ENCODE measurements at places on chromosomes 5 and 9.

DNA sequence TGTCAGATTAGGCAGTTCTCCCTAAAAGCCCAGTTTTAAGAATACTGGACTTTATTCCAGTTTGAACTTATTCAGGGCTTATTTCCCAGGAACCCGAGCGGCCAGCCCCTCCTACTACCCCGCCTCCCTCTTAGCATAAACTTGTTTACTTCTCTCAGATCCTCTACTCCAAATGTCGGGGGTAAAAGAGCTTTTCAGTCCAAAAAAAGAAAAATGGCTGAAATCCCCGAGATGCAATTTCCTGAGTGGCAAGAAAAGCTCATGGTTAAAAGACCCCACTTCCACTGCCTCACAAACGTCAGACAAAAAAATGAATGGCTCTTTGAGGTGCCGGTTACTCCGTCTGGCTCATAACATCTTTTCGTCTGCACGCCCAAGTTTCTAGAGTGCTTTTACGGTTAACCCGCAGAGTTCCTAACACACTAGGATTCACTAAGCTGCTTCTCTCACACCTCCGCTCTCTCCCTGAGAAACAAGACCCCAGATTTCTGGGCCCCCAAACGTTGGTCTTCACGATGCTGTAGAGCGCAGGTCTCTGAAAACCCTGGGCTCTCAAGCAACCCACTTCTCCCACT lies 402 bp downstream of the BRD8 start:
- DNase-seq, result peak; percentile 29

- DNase-seq, result no peak
Measured at GRCh38 chr5:171858303-171858702, 72.7 kb downstream of the SMIM23 start.

DNA sequence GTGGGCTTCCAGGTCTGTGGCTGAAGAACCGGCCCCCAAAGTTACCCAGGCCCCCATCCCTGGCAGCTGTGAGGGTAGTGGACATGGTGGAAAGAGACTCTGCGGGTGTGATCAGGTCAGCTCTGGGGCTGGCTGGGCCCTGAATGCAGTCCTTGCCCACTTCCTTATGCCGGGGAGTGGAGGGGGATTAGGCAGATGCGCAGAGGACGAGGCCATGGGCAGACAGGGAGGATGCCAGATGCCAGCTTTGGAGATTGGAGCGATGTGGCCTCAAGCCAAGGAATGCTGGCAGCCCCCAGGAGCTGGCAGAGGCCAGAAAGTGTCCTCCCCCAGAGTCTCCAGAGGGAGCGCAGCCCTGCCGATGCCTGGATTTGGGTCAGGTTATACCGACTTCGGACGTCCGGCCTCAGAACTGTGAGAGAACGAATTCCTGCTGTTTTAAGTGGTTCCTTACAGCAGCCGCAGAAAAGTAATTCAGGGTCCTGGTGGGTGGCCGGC lies 69.8 kb downstream of the ADAMTS2 start:
- no peak for DNase-seq

GRCh38 chr5:78518365-78519197 lies 130.0 kb downstream of the LHFPL2 start:
- no peak for DNase-seq

GRCh38 chr9:137369911-137370764 lies 52.8 kb downstream of the EXD3 start:
- DNase-seq, result no peak

DNA sequence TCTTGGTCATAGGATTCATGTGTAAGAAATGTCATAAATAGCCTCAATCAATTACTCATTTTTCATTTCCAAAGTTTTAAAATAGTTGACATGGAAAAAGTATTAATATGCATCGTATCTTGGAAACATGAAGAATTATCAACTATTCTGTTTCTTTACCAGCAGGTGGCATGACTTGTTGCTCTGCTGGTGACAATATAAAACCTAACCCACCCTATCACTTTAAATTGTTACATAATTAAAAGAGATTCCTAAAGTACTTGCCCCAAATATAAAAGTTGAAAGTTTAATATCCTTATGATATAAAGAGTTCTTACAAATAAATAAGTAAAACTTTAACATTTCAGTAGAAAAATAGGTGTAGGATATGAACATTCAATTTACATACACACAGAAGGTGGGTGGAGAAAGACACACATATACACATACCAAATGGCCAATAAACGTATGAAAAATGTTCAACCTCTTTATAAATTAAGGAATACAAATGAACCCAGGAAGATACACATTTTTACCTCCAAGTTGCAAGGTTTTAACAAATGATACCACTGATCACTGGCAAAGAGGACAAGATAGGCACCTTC lies 30.6 kb downstream of the MAP1B start:
- DNase-seq, result peak; percentile 12

DNA sequence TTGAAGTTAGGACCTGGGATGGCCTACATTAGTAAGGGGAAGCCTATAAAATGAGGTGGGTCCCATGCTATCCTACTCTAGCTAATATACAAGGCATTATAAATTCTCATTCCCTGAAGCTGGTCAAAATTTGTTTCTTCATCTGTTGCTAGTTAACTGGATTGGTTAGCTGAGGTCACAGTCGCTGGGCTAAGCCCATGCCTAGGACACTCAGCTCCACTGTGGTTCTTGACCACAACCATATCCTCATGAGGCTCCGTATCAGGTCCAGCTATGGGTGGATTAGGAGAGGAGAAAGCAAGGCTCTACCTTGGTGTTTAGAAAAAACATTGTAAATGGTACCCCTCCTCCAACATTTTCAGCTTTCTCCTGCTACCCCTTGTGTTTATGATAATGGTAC lies 52.8 kb upstream of the RAI14 start:
- peak; percentile 5 for DNase-seq

Data from MV-4-11 (cell line).